Kidney tubule cell (primary cell): ENCODE measurements at places on chromosomes 6 and 20.

GRCh38 chr6:89311853-89312531 is 3.1 kb downstream of the GABRR2 start:
- peak; percentile 70 for DNase-seq

- no peak for DNase-seq
Observed at GRCh38 chr6:125279961-125280360, 21.8 kb downstream of the HDDC2 start.

- DNase-seq, result no peak
Observed at GRCh38 chr6:31209137-31209536, 38.7 kb upstream of the POU5F1 start.

DNA sequence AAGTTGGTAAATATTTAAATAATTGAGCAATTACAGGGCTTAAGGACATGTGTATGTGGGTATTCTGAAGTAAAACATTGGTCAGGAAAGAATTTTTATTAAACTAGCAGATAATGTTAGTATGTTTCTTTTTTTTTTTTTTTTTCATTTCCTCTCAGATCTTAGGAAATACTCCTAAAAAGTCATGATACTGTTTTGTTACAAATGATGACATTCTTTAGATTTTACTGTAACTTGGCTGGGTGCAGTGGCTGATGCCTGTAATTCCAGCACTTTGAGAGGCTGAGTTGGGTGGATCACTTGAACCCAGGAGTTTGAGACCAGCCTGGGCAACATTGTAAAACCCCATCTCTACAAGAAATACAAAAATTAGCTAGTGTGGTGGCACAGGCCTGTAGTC is 41.5 kb downstream of the CDC40 start:
- no peak for DNase-seq

- DNase-seq, result no peak
Observed at GRCh38 chr6:169880516-169880915, 129.1 kb downstream of the ERMARD start.

- DNase-seq, result no peak
Observed at GRCh38 chr6:168332020-168332419, 12.4 kb upstream of the DACT2 start.

DNA sequence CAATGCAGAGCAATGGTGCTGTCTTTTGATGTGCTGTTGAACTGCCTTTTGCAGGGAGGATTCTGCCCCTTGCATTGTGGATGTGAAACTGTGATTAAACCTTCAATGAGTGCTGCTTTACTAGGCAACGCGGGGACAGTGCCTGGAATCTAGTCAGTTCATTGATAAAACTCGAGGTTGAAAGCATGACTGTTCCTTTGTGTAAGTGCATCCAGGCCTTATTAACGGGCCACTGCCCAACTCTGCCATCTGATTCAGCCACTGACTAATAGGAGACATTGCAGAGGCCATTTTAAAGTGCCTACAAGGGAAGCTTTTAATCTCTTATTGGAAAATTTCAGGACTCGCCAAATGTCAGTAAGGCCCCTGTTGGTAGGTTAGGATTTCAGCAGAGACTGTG is 49.3 kb downstream of the SLC35F1 start:
- peak; percentile 53 for DNase-seq

DNA sequence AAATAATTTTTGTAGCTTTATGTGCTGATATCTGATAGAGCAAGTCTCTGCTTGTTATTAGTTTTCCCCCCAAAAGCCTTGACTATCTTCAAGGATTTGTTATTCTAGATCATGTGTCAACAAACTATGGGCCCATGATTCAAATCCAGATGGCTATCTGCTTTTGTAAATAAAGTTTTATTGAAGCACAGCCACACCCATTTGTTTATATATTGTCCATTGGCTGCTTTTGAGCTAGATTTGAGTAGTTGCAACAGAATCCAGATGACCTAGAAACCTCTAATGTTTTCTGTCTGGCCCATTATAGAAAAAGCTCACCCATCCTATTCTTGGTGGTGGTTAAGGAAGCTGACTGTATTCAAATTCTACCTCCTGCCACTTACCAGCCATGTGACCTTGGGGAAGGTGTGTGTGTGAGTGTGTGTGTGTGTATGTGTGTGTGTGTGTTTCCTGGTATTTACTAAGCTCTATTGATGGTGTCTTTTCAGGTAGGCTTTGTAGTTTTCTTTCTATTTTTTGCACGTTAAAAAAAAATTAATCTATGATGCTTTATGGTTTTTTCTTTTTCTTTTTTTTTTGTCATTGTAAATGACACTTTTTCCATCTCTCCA is 1.3 kb upstream of the GTSF1L start:
- DNase-seq, result no peak

DNA sequence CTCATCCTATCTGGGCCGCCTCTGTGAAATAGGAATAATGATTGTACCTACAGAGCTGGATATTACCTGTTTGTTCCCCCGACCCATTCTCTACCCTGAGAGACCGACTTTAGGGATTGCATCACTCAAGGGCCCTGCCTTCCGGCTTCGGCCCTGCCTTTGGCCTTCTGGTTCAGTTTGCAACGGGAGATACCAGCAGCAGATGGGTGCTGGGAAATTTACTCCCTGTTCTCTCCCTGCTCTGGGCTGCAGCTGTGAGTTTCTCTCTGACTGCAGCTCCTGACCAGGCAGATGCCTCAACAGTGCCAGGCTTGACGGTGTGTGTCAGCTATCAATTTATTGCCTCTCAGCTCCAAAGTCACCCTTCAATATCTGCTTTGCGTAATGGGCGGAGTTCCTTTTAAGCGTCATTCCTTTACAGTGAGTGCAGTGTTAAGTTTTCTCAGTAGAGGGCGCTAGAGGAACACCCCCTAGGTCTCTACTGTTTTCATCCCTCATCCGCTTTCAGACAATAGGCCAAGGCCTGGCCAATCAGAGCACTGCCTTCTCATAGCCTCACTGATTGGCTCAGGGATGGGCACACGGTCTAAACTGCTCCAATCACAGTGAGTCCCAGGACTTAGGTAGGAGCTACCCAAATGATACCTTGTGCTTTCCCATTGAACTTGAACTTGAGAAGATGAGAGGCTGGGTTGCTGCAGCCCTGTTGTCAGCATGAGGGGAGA is 30.0 kb downstream of the KCNG1 start:
- peak; percentile 62 for DNase-seq

DNA sequence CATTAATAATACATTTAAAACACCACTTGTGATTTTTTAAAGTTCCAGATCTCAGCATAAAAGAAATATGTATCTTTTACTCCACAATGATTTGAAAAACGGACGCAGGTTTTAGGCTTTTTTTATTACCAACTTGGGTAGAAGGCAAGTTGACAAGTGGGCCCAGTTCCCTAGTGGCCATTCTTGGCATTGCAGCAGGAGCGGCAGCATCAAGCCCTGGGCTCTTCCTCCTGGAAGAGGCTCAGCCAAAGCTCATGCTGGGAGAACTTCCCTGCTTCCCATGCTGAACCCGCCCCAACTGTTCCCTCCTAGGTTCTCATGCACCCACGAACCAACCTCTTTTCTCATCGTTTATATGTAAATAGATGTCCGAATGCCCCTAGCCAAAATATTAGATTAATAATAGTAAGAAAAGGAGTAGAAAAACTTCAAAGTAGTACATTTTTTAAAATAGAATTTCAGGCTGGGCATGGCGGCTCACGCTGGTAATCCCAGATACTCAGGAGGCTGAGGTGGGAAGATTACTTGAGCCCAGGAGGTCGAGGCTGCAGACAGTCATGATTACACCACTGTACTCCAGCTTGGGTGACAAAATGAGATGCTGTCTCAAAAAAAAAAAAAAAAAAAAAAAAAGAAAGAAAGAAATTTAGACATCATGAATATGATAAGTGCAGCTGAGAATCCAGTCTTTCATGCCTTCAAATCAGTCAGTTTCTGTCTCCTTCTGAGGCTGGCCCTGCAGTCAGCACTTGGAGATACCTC is 18.2 kb upstream of the MYB start:
- peak; percentile 42 for DNase-seq

- DNase-seq, result peak; percentile 68
Observed at GRCh38 chr20:64057628-64058498, 5.1 kb upstream of the TCEA2 start.

DNA sequence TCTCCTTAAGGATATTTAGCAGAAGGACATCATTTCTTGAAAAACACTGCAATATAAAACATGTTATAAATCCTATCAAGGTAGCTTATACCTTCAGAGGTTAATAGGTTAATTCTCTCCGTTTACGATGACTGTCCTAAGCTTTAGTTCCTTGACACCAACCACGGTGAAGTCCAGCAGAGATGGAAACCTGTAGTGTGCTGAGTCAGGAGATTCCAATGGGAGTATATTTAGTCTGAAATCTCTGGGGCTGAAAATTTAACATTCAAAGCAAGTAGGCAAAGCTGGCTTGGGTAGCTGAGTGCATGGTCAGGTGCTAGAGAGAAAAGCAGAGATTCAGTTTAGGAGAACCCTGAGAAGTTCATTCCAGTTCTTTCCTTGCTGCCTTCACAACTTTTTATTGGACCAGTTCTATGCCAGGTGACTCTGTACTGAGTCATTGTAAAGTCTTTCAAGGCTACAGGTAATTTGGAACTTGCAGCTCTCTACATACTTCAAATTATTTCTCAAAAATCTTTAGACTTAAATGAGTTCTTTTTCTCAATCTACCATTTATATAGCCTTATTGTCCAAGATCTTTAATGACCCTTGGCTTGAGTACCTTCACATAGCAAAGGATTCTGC is 1009.4 kb upstream of the FLRT3 start:
- DNase-seq, result peak; percentile 10

DNA sequence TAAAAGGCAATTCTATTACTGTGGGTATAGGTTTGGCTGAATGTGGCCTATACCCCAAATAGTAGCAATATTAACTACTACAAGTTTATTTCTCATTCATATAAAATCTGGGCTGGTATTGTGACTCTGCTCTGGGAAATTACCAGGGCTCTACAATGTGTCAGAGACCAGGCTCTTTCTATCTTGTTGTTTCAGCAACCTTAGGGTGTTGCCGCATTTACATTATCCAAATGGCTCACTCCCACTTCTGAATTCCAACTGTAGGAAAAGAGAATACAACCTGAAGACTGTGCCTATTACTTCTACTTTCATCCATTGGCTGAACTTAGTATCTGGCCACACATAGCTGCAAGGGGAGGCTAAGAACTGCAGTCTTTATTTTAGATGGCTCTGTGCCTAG is 106.7 kb upstream of the CENPW start:
- DNase-seq, result no peak

DNA sequence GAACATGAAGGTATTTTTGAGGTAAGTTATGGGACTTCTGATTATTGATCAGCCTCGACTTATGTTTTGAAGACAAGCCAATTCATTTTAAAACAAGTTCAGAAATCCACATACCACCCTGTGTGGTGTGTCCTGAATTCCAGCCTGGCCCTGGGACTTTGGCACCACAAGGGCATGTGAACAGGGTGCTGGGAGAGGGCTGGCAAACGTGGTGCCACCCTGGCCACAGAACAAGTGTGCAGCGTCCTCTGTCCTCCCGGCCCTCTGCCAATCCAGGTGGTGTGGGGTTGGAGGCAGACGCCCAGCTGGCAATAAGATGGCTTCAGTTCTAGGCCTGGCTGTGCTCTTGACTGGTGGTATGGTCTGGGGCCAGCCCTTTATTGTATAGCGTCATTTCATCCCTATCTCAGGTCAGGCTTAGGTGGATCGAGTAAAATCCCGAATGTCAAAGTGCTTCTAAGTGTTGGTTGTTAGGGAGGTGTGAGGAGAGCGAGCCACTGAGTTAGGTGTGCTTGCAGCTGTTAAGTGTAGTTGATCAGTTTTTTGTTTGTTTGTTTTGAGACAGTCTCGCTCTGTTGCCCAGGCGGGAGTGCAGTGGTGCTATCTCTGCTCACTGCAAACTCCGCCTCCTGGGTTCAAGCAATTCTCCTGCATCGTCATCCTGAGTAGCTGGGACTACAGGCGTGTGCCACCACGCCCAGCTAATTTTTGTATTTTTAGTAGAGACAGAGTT is 84.2 kb downstream of the RNF144B start:
- DNase-seq, result no peak

GRCh38 chr6:126071000-126071647 is 84.8 kb downstream of the TRMT11 start:
- no peak for DNase-seq

DNA sequence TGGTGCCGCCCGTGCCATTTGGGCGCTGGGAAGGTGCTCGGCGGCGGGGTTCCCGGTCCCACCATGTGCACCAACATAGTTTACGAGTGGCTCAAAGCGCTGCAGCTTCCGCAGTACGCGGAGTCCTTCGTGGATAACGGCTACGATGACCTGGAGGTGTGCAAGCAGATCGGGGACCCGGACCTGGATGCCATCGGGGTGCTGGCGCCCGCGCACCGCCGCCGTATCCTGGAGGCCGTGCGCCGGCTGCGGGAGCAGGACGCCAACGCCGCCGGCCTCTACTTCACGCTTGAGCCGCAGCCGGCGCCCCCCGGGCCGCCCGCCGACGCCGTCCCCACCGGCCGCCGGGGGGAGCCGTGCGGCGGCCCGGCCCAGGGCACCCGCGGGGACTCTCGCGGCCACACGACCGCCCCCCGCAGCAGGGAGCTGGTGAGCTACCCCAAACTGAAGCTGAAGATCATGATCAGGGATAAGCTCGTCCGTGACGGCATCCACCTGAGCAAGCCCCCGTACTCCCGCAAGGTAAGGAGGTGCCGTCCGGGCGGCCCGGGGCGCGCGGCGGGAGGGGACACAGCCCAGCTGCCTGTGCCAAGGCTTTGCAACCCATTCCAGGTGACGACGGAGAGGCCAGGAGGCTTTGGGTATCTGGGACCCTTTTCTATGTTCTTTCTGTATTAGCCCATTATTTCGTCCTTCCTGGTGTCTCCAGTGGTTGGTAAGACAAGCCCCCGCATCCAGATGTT is 547 bp downstream of the SAMD5 start:
- no peak for DNase-seq
